Activated T-helper 17 cell treated with anti-CD3 and anti-CD28 coated beads, Interleukin-2, amount 50 U/mL, for 72 hours (primary cell): ENCODE measurements at places on chromosomes 12 and 14. TPM values are rescaled to one million over a fixed set of nuclear protein-coding genes. Genes with fewer than 3 reads are reported as not detected.

- no peak for ATAC-seq
Measured at GRCh38 chr14:74645756-74646470, 33.9 kb upstream of the LTBP2 start.

DNA sequence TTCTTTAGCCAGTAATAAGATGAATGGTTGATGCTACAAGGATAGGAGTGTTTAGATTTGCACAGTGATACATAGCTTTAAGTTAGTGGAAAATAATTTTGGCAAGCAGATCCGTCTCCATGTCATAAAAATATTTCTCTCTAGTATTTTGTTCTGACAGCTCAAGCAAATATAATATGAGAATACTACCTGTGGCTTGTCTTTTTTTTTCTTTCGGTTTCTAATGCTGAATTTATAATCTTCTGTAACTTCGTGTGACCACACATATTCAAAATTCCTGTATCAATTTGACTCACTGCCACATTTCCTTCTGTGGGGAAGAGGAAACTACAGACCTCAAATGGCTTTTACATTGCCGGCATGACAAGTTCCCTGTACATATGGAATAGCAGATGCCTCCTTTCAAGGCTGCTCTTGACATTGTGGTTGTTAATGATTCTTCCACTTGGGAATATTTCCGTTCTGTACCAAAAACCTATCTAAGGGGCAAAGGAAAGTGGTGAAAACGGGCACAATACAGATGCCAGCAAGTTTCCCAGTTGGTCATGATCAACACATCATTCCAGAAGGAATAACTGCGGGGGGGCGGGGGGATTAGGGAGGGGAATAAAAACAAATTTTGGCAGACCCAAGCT lies 103.6 kb upstream of the CCDC91 start:
- ATAC-seq = peak; percentile 63

- no peak for ATAC-seq
Measured at GRCh38 chr12:31962076-31962475, 2.9 kb downstream of the RESF1 start.

- no peak for ATAC-seq
Measured at GRCh38 chr14:42665083-42665482, 1058.4 kb downstream of the LRFN5 start.

DNA sequence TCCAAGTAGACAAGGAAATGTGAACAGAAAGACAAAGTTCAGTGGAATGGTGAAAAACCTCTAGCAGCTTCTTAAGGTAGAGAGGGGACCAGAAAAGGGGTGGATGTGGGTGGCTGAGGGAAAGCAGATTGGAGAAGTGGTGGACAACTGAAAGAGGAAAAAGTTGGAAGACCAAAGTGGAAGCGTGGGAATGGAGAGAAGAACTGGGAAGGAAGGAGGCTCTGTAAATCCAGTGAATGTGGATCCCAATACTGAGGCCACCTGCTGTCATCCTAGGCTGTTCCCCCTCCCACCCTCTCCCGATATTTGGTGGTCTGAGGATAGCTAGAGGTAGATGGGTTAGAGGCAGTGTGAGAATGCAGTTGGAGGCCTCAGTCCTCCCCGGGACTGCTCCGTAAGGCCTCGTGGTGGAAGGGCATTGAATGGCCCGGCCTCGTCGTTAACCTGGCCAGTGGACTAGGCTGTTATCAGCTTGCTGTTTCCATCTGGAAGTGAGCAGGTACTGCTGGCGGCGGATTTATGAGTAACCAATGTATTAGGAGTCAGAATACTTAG lies 822 bp upstream of the POU6F1 start:
- no peak for ATAC-seq

GRCh38 chr12:104154806-104155205 lies 16.8 kb upstream of the NFYB start:
- no peak for ATAC-seq

GRCh38 chr12:87678453-87678852 lies 350.7 kb downstream of the C12orf50 start:
- ATAC-seq = no peak

DNA sequence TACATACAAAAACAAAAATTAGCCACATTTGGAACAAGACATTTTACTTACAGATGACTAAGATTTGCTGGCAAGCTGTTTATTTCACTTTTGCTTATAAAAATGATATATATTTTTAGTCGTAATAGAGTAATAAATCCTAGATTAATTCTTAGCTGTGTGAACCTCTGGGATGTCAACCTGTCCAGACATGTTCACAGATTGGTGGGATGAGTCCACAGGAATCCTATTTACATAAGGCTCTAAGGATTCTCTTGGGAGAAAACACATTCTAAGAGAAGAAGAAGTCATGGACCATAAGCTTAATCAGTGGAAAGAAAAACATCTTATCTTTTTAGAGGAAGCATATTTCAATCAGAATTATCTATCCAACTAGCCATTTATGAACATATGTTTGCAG lies 797.4 kb downstream of the C12orf50 start:
- no peak for ATAC-seq

The RND1 gene
- total RNA-seq = 2.5 TPM

The SYNDIG1L gene
- not detected for total RNA-seq

The TESPA1 gene
- total RNA-seq = 91.7 TPM

The TM9SF1 gene
- total RNA-seq = 28.6 TPM
